Inflammatory macrophage treated with lipopolysaccharide for 4 hours (primary cell): ENCODE measurements at places on chromosomes 1 and 21.

GRCh38 chr1:175563236-175563895, 180.0 kb downstream of the TNR start:
- DNase-seq, result no peak

DNA sequence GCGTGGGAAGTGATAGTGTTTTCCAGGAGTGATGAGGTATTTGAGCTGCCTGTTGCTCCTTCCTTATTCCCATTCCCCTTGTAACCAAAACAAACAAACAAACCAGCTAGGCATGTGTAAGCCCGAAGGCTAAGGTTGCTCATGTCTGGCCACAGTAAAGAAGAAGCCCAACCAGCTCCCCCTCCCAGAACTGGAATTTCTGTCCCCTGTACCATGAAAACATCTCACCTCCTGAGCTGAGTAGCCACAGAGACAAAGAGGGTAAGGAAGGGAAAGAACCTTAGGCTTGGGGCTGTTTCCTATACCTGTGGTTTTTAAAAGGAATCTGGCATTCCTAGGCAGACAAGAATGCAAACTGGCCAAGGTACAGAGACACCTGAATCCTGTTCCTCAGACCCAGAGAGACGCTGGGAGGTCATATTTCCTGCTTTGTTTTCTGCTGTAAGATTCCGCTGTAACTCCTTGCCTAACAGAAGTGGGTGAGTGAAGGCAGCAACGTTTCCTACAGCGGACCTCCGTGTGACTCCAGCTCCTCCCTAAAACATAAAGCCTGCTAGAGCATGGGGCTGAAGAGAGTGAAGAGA, 41.7 kb upstream of the RAB4A start:
- DNase-seq, result peak; percentile 50

- DNase-seq, result no peak
Observed at GRCh38 chr1:20602851-20603450, 14.1 kb downstream of the CDA start.

- no peak for DNase-seq
Observed at GRCh38 chr1:80418134-80418533, 1382.6 kb upstream of the ADGRL2 start.

GRCh38 chr1:110541906-110542395, 23.0 kb upstream of the KCNA10 start:
- no peak for DNase-seq

GRCh38 chr1:171084091-171084490, 6.6 kb upstream of the FMO3 start:
- no peak for DNase-seq

DNA sequence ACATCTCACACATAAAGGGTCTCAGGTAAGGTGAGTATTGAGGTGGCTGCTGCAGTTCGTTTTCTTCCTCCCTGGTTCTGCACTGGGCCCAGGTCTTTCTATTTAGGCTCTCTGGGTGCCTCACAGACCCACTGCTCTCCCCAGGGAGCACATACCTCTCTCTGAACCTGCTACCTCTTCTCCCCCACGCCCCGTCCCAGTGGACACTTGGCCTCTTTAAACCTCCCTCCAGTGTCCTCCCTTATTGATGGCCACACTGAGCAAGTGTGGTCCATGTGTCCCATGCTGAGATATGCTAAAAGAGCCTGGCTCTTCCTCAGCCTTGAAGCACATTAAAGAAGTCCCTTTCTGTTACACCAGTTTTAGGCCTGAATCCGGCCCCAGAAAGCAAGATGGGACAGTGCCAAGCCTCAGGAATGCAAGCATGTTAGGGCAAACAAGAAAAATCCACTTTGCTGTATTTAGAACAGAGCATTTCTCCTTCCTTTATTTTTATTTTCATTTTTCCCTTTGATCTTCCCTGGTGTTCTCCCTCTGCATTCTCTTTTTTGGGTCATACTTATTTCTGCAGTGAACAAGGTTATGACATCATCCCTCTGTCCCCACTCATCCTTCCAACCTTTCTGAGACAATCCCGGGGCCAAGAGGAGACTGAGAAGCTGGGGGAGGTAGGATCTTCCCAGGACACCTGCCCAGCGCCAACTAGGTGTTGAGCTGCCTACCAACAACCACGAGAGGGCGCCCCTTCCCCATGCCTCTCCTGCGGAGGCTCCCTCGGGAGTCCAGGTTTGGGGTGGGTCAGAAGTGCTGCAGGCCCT, 5.0 kb upstream of the CHI3L2 start:
- DNase-seq, result peak; percentile 49
